ENCODE measurements at places on chromosomes 12 and 14. TPM values are rescaled to one million over a fixed set of nuclear protein-coding genes. Genes with fewer than 3 reads are reported as not detected.

CRACR2A gene
- total RNA-seq, result 134 TPM

CYP27B1 gene
- 11.7 TPM for total RNA-seq

ADAMTS20 gene
- not detected for total RNA-seq

ATXN7L3B gene
- 22.0 TPM for total RNA-seq

GPR65 gene
- total RNA-seq, result 20.4 TPM
